ENCODE measurements at places on chromosomes 11 and 22. TPM values are rescaled to one million over a fixed set of nuclear protein-coding genes. Genes with fewer than 3 reads are reported as not detected.
A peak's percentile ranks its signal among the peaks of the same experiment; 100 is the strongest.

Gene CHST1
- total RNA-seq: 0.47 TPM

Gene GGTLC2
- not detected for total RNA-seq

Gene CASTOR1
- 18.7 TPM for total RNA-seq

Gene SMC1B
- total RNA-seq: not detected

Gene TTC36
- total RNA-seq: not detected

Gene CCDC81
- total RNA-seq: 0.96 TPM

Gene STK33
- 0.49 TPM for total RNA-seq

Gene CSTF3
- total RNA-seq: 21.4 TPM

Gene CD3E
- total RNA-seq: 585 TPM

Gene RGL4
- 22.1 TPM for total RNA-seq

DNA sequence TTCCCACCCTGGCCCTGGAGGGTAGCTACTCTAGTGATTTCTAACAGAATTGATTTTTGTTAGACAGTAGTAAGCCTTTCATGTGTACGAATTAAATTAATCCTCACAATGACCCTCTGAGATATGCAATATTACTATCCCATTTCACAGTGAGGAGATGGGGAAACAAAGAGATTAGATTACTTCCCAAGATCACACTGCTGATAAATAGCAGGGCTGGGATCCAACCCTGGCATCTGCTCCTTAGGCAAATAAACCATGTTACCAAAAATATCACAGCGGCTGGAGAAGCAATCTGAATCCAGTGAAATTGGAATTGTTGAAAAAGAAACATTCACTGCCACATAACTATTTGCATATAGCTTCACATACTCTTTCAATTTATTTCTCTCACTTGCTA lies 12.8 kb upstream of the CAVIN3 start:
- H3K27ac ChIP-seq: no peak overlapping the region
- no peaks in the 10 kb centered on the region for H3K27me3 ChIP-seq
- no peaks in the 10 kb centered on the region for H3K36me3 ChIP-seq
- no peaks in the 10 kb centered on the region for H3K4me1 ChIP-seq
- H3K4me3 ChIP-seq: no peak overlapping the region

DNA sequence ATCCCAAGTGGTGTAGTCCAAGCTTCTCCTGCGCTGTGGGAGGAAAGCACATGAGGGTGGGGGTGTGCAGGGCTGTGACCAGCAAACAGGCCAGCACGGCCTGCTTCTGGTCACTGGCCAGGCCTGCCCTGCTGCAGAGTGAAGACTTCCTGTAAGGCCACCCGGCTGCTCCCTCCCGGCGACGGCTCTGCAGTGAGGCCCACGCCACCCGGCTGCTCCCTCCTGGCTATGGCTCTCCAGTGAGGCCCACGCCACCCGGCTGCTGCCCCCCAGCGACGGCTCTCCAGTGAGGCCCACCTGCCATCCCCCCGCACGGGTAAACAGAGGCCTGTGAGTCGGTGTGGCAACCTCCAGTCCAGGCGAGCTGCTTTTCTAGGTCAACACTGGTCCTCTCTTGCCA lies 31.4 kb upstream of the BRSK2 start:
- no peak for DNase-seq
- no peaks in the 10 kb centered on the region for H3K36me3 ChIP-seq
- no peaks in the 10 kb centered on the region for H3K27me3 ChIP-seq

DNA sequence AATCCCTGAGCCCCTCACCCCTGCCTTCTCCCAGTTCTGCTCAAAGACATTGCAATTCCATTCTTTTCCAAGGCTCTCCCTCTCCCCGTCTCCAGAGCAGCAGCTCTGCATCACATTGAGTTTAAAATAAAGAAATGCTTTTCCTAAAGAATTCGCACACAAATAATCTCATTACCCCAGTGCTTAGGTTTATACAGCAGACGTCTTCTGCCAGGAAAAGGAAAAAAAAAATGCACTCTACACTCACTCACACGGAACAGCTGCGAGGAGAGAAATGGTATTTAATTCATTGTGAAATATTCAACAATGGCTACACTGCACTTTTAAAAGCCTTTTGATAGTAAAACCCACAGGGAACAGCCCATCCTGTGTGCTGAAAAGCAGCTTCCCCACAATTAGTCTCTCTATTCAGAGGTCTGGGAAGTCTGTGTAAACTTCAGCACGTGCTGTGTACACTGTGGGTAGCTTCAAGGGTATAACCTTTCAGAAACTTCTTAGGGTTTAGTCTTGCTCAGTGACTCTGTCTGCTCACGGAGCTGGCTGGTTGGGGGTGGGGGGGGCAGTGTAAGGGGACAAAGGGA lies 42.8 kb downstream of the ETS1 start:
- H3K4me3 ChIP-seq: peak overlapping the region; percentile 50
- peak; percentile 50 for DNase-seq
- H3K27me3 ChIP-seq: no peaks in the 10 kb centered on the region
- peaks cover 40% of the 10 kb centered on the region for H3K4me1 ChIP-seq
- H3K27ac ChIP-seq: peak overlapping the region; percentile 31

DNA sequence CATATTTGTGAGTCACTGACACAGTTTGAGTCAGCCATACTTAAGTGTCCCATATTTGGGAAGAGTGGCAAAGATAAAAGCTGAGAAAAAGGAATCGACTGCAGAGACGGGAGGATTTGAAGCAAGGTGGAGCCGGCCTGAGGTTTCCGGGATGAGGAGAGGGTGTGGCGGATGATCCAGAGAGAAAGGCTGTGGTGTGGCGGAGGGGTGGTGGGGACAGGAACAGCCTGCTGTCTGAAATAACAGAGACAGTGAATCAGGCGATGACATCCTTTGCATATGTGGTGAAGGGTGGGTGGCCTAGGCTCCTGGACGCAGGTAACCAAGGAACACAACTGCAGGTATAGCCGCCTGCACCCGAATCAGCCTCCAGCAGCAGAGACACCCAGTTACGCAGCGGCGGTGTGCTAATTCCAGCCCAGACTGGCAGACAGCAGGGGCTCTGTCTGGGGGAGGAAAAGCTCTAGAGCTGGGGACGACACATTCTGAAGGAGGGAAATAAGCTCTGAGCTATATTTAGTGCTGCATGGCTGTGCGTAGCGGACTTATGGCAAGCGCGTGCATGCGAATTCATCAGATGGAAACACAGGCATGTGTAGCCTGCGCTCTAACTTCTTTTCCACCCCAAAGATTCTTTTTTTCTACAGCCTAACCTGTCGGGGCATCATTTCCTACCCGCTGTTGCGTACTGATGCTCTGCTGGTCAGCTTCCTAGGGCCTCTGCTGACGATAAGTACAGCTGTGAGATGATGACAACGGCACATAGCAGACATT lies 62.7 kb upstream of the BARX2 start:
- DNase-seq: no peak
- no peak overlapping the region for H3K4me3 ChIP-seq
- H3K27me3 ChIP-seq: no peaks in the 10 kb centered on the region
- no peaks in the 10 kb centered on the region for H3K4me1 ChIP-seq

DNA sequence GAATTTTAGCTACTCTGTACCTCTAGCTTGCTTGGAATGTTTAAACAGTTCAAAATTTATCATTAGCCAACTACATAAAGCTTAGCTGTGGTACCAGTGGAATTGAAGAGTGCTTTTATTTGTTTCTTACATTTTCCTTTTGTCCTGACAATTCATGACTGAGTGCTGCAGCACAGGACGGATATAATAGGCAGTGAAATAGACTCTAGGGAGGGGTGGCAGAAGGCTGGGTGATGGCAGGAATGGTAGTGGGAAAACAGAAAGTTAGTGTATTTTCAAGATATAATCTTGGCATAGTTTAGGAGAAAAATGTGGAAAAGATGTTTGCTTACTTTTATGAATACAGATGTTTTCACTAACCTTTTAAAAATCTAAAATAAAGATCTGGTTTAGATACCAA lies 31.1 kb upstream of the ARHGAP32 start:
- H3K36me3 ChIP-seq: no peaks in the 10 kb centered on the region
- no peak overlapping the region for H3K4me3 ChIP-seq
- DNase-seq: no peak
- H3K4me1 ChIP-seq: no peaks in the 10 kb centered on the region

GRCh38 chr22:47190276-47190956 lies 428.0 kb downstream of the TBC1D22A start:
- no peak overlapping the region for H3K4me3 ChIP-seq
- no peaks in the 10 kb centered on the region for H3K4me1 ChIP-seq
- no peak for DNase-seq
- H3K36me3 ChIP-seq: no peaks in the 10 kb centered on the region
- no peaks in the 10 kb centered on the region for H3K27me3 ChIP-seq
- H3K27ac ChIP-seq: no peak overlapping the region

DNA sequence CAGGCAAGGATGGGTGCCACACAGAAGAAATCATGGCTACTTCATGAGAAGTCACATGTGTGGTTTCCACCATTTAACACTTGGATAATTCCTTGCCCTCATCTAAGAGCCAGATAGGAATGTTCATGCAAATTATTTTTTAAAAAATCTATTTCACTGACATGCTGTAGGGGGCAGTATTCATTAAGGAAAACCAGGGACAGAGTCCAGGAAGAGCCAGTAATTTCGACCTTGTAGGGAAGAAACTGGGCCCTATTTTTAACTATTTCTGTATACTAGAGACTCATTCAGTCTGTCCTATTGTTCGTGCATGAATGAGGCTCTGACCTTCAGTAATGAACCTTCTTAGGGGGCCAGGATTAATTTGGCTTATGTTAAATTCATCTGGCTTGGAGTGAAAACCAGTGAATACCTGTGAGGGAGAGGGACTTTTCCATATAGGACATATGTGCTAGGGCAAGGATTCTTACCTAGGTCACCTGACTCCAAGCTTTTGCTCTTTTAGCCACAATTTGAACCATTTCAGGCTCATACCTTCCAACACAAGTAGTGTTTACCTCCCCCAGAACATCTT lies 192.7 kb downstream of the NAV2 start:
- H3K27me3 ChIP-seq: no peaks in the 10 kb centered on the region
- H3K4me1 ChIP-seq: no peaks in the 10 kb centered on the region
- no peaks in the 10 kb centered on the region for H3K36me3 ChIP-seq
- no peak for DNase-seq

DNA sequence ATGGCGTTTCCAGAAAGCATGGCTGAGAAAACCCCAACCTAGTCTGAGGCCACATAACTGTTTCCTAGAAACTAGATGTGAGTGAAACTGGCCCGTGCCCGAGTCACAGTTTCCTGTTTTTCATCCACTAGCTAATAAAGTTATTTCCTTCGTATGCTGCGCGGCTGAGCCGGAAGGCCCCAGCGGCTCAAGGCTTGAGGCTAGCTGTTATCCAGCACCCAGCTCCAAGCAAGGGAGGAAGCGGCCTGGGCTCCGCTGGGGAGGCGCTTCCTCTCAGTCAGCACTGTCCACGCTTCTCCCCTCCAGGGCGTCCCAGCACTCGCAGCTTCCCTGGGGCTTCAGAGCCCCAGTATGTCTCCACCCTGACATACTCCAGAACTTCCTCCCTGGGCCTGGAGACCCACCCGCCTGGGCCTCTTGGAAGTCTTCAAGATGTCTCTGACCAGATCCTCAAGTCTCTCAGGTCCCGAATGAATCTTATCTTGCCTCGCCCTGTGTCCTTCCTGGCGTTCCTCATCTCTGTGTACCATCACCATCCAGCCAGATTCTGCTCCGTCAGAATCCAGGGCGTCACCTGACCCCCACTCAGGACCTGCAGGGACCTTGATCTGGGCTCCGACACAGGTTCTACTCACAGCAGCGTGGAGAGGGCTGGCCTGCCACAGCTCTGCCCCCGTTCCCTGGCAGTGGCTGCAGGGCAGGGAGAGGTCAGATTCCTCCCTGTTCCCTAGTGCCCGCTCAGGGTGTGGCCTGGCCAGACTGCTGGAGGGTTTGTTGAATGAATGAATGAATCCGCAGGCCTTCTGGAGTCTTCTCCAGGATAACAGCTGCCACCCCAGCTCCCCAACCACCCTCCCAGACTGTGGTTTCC lies 81.9 kb downstream of the LRRC32 start:
- H3K4me3 ChIP-seq: peak overlapping the region; percentile 28
- no peaks in the 10 kb centered on the region for H3K36me3 ChIP-seq
- peak; percentile 48 for DNase-seq
- peak overlapping the region; percentile 85 for H3K27ac ChIP-seq
- no peaks in the 10 kb centered on the region for H3K27me3 ChIP-seq

DNA sequence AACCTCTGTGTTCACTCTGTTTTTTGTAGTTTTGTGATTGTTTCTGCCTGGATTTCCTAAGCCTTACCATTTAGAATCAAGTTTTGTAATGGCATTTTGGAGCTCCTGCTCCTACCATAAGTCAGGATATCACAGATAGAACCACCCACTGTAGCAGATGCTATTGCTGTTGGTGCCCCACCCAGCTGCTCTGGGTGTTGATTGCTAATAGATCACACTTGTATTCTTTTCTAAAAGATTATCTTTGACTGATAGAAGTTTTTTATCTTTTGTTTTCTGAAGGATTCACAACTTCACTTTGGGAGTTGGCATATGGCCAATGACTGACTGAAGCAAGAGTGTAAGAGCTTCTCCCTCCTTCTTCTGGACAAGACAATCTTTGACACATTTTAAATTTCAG lies 76.0 kb downstream of the EHF start:
- no peaks in the 10 kb centered on the region for H3K27me3 ChIP-seq
- H3K4me1 ChIP-seq: no peaks in the 10 kb centered on the region
- no peak overlapping the region for H3K27ac ChIP-seq
- DNase-seq: no peak
- no peaks in the 10 kb centered on the region for H3K36me3 ChIP-seq

DNA sequence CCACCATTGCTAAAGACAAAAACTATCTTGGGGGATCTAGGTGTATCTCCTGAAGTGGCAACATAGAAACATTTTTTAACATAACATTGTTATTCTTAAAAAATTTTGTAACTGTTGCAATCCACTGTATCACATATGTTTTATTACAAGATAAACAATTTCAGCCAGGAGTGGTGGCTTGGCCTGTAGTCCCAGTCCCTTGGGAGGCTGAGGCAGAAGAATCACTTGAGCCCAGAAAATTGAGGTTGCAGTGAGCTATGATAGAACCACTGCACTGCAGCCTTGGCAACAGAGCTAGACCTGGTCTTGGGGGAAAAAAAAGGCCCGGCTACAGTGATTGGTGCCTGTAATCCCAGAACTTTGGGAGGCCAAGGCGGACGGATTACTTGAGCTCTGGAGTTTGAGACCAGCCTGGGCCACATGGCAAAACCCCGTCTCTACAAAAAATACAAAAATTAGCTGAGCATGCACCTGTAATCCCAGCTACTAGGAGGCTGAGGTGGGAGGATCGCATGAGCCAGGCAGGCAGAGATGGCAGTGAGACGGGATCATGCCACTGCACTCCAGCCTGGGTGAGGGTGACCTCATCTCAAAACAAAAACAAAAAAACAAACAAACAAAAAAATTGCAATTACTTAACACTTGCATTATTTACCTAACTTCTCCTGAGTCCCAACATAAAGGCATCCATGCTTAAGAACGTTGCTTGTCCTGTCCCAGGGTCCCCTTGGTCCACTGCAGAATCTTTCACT lies 1.5 kb upstream of the DEPDC5 start:
- peaks cover 45% of the 10 kb centered on the region for H3K4me1 ChIP-seq
- no peaks in the 10 kb centered on the region for H3K27me3 ChIP-seq
- no peak for DNase-seq
- no peaks in the 10 kb centered on the region for H3K36me3 ChIP-seq
- no peak overlapping the region for H3K27ac ChIP-seq

DNA sequence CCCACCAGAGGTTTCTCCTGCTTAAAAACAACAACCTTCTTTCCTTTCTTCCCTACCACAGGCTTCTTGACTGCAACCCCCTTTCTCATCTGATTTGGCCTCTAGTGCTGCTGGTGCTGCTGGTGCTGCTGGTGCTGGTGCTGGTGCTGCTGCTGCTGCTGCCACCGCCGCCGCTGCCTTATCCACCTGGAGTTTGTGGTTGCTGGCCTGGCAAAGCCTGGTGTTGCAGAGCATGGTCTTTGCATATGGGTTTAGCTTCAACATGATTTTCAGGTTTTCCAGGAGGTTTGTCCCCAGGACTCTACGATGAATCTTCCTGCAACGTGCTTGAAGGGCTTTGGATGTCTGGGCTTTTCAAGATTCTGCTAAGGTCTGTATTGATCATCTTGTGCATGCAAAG lies 49.7 kb downstream of the MRTFA start:
- peaks cover 6% of the 10 kb centered on the region for H3K36me3 ChIP-seq
- DNase-seq: no peak
- H3K4me1 ChIP-seq: peaks cover 15% of the 10 kb centered on the region
